ENCODE measurements at places on chromosomes 1 and 21. TPM values are rescaled to one million over a fixed set of nuclear protein-coding genes. Genes with fewer than 3 reads are reported as not detected.

FTCD gene
- total RNA-seq = 0.43 TPM

B3GALT5 gene
- 0.94 TPM for total RNA-seq

APOBEC4 gene
- 5.3 TPM for total RNA-seq

ARHGAP30 gene
- total RNA-seq = 10.5 TPM

C1orf226 gene
- 2.1 TPM for total RNA-seq

CA6 gene
- total RNA-seq = not detected

FAM151A gene
- not detected for total RNA-seq

KRTAP19-1 gene
- total RNA-seq = not detected

NBPF4 gene
- not detected for total RNA-seq

ZBTB37 gene
- total RNA-seq = 29.8 TPM

NBPF20 gene
- 2.1 TPM for total RNA-seq

FCMR gene
- total RNA-seq = 10.5 TPM

GRCh38 chr1:176174108-176174507 lies 33.0 kb downstream of the COP1 start:
- DNase-seq = no peak
- H3K4me3 ChIP-seq = no peak overlapping the region
- peaks cover 25% of the 10 kb centered on the region for H3K36me3 ChIP-seq
- no peaks in the 10 kb centered on the region for H3K4me1 ChIP-seq
- no peak overlapping the region for H3K27ac ChIP-seq

DNA sequence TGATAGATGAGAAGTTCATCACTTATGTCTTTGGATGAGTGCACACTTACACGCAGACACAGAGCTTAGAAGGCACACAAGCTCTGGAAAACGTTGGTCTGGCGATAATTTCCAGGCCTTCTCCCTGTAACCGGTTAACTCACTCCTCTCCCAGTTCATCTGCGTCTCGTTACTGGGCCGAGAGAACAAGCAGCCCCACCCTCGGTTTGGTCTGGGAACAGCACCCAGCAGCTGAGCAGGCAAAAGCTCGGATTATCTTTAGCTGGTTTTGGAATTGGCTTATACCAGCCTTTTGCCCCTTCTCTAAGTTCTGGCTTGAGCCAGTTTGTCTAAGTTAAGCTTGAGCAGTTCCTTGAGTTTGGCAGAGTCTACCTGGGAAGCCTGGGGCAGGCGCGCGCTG lies 27.3 kb upstream of the COL6A1 start:
- no peak overlapping the region for H3K4me3 ChIP-seq
- H3K27ac ChIP-seq = peak overlapping the region; percentile 4
- peaks cover 12% of the 10 kb centered on the region for H3K4me1 ChIP-seq
- DNase-seq = no peak

- H3K36me3 ChIP-seq = no peaks in the 10 kb centered on the region
- peak within 1 kb of the TSS; percentile 94 for H3K27ac ChIP-seq
- H3K4me1 ChIP-seq = peaks cover 12% of the 10 kb centered on the region
- H3K27me3 ChIP-seq = no peaks in the 10 kb centered on the region
Observed at GRCh38 chr1:156676820-156677615, at the start of gene NES. Gene NES, minus strand, starts transcription at chr1:156677407. Its CDS starts 143 bp downstream, at chr1:156677264.

DNA sequence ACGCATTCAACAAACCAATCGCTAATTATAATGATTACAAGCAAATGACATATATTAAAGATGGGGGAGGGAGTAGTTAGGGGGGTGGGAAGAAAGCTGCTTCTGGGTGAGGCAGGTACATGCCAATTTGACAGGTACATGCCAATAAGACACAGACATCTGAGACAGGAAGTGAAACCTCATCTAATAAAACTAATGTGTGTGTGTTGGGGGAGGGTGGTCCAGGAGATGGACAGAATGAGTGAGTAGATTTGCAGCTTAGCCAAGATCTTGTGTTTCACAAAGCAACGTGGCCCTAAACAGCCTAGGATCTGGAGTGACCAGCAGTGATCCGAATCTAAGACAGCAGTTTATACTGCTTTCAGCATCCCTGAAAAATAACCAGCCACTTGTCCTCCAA lies 10.8 kb downstream of the CFAP45 start:
- H3K27me3 ChIP-seq = no peaks in the 10 kb centered on the region
- H3K4me3 ChIP-seq = no peak overlapping the region
- no peak overlapping the region for H3K27ac ChIP-seq
- H3K4me1 ChIP-seq = no peaks in the 10 kb centered on the region
- H3K36me3 ChIP-seq = no peaks in the 10 kb centered on the region
- DNase-seq = no peak

- no peak overlapping the region for H3K27ac ChIP-seq
- H3K36me3 ChIP-seq = no peaks in the 10 kb centered on the region
- H3K4me1 ChIP-seq = no peaks in the 10 kb centered on the region
- no peak overlapping the region for H3K4me3 ChIP-seq
Observed at GRCh38 chr1:188228623-188229022, 1399.9 kb downstream of the PLA2G4A start.

DNA sequence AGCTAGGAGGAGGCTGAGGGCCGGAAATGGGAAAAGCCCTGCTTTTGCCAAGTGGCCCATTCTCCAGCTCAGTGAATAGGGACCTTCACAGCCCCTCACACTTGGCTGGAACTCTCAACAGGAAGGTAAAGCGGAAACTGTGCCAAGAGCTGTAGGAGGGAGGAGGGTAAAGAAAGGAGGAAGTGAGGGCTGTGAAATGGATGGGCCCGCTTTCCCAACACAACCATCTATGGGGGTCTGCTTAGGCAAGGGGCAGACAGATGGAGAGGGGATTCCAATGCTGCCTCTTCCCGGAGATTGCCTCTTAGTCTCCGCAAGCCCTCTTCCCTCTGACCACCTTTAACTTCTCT lies 5.2 kb downstream of the INKA2 start:
- no peaks in the 10 kb centered on the region for H3K27me3 ChIP-seq
- H3K4me3 ChIP-seq = no peak overlapping the region
- no peaks in the 10 kb centered on the region for H3K36me3 ChIP-seq

- H3K36me3 ChIP-seq = no peaks in the 10 kb centered on the region
- peaks cover 14% of the 10 kb centered on the region for H3K4me1 ChIP-seq
- peak overlapping the region; percentile 15 for H3K27ac ChIP-seq
- no peak for DNase-seq
Observed at GRCh38 chr1:209741889-209742288, 14.0 kb upstream of the TRAF3IP3 start.

DNA sequence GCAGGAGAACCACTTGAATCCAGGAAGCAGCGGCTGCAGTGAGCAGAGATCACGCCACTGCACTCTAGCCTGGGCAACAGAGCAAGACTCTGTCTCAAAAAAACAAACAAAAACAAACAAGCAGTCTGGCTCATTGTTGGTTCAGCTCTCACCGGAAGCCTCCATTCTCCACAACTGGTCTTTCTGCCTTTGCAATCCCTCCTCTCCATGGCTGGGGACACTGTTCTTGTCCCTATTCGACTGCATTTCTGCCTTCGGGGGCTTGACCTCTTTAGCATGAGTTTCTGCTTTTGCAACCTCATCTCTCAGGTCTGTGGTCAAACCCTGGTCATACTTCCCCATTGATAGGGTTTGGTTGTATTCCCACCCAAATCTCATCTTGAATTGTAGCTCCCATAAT lies 216.3 kb upstream of the NR5A2 start:
- H3K27me3 ChIP-seq = no peaks in the 10 kb centered on the region
- H3K4me3 ChIP-seq = no peak overlapping the region
- no peak overlapping the region for H3K27ac ChIP-seq
- DNase-seq = no peak
- no peaks in the 10 kb centered on the region for H3K4me1 ChIP-seq

DNA sequence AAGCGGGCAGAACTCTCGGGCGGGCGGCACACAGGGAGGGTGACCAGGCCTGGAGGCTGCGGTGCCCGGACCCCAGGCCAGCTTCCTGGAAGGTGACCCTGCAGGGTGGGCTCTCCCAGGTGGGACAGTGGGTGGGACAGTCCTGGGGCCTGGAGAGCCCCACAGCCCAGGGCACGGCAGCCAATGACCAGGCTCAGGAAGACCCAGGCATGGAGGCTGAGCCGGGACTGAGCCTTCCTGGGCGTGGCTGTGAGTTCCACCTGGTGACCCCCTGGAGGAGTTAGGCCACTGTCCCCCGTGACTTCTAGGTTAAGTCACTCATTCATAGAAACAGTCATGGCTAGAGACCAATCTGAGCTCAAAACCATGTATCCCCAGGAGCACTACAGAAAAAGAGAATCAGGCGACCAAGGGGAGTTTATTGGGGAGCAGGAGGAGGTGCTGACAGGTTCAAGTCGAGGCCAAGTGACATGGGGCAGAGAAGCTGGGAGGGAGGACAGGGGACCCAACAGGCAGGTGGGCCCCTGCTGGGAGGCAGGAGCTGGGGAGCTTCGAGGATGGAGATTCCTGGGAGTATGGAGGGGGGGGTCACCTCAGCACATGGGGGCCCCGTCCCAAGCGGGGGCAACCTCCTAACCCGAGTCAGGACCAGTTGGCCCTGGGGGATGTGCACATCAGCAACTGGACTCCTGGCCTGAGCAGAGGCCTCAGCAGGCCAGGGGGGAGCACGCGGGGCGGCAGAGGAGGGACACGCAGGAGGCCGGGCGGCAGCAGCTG lies 1.2 kb downstream of the KRTAP10-5 start:
- H3K27ac ChIP-seq = no peak overlapping the region
- no peaks in the 10 kb centered on the region for H3K4me1 ChIP-seq
- no peaks in the 10 kb centered on the region for H3K36me3 ChIP-seq
- no peak for DNase-seq
- H3K4me3 ChIP-seq = no peak overlapping the region

GRCh38 chr1:183655562-183656075 lies 2.5 kb upstream of the APOBEC4 start:
- no peaks in the 10 kb centered on the region for H3K36me3 ChIP-seq
- H3K4me3 ChIP-seq = no peak overlapping the region
- peak; percentile 83 for DNase-seq
- no peaks in the 10 kb centered on the region for H3K27me3 ChIP-seq
- H3K4me1 ChIP-seq = peaks cover 2% of the 10 kb centered on the region

DNA sequence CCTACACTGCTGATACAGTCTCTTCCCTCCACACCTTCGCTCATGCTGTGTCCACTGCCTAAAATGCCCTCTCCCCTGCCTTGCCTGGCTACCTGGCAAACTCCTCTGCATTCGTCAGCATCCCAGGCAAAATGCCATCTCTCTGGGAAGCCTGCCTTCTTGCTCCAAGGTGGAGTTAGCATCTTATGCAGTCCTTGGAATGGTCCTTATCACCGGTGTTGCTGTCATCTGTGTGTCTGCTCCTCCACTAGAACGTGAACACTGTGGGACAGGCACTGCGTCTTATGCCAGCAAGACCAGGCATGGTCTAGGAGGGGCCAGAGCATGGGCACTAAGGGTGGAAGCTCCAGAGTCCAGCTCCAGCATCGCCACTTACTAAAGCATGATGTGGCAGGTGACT lies 211.8 kb downstream of the MATN1 start:
- DNase-seq = no peak
- H3K27ac ChIP-seq = no peak overlapping the region
- H3K36me3 ChIP-seq = no peaks in the 10 kb centered on the region
- no peaks in the 10 kb centered on the region for H3K4me1 ChIP-seq

GRCh38 chr21:39645331-39645730 lies 32.6 kb downstream of the B3GALT5 start:
- H3K36me3 ChIP-seq = no peaks in the 10 kb centered on the region
- H3K27ac ChIP-seq = no peak overlapping the region
- no peak for DNase-seq

DNA sequence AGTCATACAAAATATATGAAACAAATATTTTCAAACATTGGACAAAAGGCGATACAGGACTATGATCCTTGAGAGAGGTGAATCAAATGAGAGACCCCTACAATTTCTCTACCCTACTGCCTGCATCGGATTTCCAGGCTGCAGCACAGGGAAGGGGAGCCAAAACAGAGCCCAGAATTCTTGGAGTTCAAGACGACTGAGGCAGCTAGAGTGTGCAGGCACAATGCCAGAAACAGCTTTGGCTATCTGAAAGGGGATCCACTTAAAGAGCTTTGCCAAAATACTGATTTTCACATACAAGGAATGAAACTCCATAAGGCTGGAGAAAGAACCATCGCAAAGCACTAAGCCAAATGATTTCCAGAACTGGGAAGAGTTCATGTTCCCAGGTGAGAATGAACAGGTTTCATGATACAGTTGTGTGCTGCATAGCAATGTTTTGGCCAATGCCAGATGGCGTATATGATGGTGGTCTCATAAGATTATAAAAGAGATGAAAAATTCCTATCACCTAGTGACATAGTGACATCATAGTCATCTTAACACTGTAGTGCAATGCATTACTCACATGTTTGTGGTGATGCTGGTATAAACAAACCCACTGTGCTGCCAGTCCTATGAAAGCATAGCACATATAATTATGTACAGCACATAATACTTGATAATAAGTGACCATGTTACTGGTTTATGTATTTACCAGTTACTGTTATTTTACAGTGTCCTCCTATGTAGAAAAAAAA lies 77.5 kb downstream of the KCND3 start:
- H3K27ac ChIP-seq = no peak overlapping the region
- H3K4me1 ChIP-seq = no peaks in the 10 kb centered on the region
- peaks cover 5% of the 10 kb centered on the region for H3K27me3 ChIP-seq
- H3K4me3 ChIP-seq = no peak overlapping the region

- no peaks in the 10 kb centered on the region for H3K36me3 ChIP-seq
- H3K4me1 ChIP-seq = no peaks in the 10 kb centered on the region
- no peak overlapping the region for H3K27ac ChIP-seq
- DNase-seq = no peak
- no peak overlapping the region for H3K4me3 ChIP-seq
- H3K27me3 ChIP-seq = no peaks in the 10 kb centered on the region
Observed at GRCh38 chr1:177884479-177885021, 85.3 kb downstream of the SEC16B start.

DNA sequence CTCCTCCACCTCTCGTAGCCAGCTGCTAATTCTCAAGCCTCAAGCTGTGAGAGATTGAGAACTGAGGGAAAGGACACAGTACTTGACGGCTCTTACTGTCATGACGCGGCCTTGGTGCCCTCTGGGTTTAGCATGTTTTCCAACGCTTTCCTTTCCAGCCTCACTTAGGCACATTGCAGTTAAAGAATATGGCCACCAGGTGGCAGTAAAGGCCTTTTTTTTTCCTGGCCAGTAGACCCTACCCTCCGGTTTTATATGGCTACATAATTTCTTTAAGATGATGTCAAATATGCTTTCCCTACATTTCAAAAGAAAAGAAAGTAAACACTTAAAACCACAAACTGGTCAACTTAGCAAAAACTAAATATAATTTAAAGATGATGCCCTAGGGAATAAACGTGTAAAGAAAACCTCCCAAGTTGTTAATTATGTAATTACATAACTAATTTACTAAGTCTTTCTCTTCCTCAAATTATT lies 56.8 kb upstream of the PRDX6 start:
- no peaks in the 10 kb centered on the region for H3K27me3 ChIP-seq
- no peaks in the 10 kb centered on the region for H3K36me3 ChIP-seq
- peak; percentile 89 for DNase-seq
- H3K4me3 ChIP-seq = no peak overlapping the region

GRCh38 chr1:185966471-185966870 lies 232.3 kb downstream of the HMCN1 start:
- no peak overlapping the region for H3K4me3 ChIP-seq
- peaks cover 4% of the 10 kb centered on the region for H3K4me1 ChIP-seq
- no peaks in the 10 kb centered on the region for H3K36me3 ChIP-seq
- no peak overlapping the region for H3K27ac ChIP-seq
- no peaks in the 10 kb centered on the region for H3K27me3 ChIP-seq
- no peak for DNase-seq

GRCh38 chr21:15514073-15514946 lies 215.5 kb upstream of the USP25 start:
- H3K27me3 ChIP-seq = no peaks in the 10 kb centered on the region
- H3K36me3 ChIP-seq = no peaks in the 10 kb centered on the region

All from lung (tissue), 17 donors.